Hematopoietic multipotent progenitor cell (in vitro differentiated cells): ENCODE measurements at places on chromosomes 2 and 18. TPM values are rescaled to one million over a fixed set of nuclear protein-coding genes. Genes with fewer than 3 reads are reported as not detected.

DNA sequence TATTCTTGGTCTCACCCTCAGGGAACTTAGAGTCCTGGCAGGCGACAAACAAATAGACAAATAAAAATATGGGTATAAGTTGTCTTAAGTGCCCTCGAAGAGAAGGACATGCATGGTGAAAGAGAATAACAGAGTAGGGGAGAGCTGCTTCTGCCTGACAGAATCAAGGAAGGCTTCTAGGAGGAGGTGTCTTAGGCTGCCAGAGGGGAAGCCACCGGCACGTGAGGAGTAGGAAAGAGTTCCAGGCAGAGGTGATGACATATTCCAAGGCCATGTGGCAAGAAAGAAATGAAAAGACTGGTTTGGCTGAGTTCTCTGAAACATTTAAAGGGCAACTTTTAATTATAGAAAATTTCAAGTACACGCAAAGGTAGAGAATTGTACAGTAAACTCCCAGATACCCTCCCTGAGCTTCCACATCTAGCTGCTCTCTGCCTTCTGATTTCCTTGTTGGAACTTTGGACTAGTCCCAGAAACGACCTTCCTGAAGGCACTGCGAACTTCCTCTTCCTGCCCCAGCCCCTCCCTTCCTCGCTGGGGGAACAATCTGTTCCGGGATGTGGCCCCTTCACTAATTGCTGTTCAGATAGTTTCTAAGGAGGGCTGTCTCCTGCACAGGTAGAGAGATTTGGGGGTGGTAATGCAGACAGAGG is 91.7 kb downstream of the DYSF start:
- DNase-seq: no peak

GRCh38 chr2:233832414-233832813 is 21.9 kb downstream of the HJURP start:
- DNase-seq: no peak

DNA sequence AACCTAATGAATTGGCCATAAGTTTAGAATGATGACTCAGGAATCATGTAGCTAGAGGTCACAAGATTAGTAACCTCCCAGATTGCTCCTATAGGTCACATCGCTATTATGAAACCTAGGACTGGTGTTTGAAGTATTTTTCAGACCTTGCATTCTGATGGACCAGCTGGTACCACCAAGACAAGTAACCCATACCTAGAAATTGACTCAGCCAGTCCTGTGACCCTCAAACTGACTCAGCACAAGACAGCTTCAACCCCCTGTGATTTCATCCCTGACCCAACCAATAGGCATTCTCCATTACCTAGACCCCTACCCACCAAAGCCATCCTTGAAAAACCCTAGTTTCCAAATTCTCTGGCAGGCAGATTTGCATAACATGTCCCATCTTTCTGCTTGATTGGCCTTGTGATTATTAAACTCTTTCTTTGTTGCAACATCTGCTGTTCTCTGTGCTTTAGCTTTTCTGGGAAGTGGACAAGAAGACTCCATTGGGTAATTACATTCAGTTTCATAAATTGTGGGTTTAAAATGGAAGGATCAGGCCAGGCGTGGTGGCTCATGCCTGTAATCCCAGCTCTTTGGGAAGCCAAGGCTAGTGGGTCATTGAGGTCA is 254.9 kb downstream of the IRS1 start:
- no peak for DNase-seq

DNA sequence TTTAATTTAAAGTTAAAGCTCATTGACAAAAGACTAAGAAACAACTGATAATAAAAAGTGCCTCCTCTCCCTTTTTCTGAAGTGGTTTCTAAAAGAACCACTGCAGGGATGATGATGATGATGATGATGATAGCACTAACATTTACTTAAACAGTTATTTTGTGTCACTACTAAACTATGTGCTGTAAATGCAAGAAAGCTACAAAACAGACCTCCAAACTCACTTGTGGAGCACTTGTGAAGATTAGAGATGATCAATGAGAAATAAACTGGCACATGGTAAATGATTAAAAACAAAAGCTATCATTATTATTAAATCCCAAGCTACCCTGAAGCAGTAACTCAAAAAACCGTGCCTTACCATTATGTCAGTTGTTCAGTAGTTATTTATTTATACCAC is 88.7 kb downstream of the SLC8A1 start:
- DNase-seq: no peak

DNA sequence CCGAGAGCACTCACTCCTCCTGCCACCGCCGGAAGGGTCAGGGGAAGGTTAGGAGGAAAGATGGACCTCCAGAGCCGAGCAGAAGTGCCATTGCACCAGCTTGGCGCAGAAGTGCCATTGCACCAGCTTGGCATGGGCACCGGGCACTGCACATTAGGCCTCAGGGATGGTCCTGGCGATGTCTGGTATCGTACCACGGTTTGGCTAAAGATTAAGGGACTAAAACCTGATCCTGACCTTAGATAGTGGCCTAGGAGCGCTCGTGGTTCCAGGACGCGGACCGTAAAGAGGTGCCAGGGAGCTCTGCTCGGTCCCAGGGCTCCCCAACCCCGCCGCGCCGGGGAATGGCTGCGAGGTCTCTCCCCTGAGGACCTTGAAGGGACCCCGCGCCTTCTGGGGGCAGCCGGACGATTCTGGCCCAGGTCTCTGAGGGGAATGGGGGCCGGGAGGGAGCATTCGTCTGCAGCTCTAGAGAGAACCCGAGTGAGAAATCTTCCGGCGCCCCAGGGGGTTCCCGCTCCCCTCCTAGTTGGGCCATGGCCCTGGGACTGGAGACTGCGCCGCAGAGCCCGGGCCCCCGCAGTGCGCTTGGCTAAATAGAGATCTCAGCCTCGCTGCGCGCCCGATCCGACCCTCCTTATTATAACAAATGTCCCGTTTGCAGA is 1.8 kb downstream of the PAX8 start:
- no peak for DNase-seq

- DNase-seq: no peak
Observed at GRCh38 chr2:27724905-27725701, 46.4 kb upstream of the MRPL33 start.

DNA sequence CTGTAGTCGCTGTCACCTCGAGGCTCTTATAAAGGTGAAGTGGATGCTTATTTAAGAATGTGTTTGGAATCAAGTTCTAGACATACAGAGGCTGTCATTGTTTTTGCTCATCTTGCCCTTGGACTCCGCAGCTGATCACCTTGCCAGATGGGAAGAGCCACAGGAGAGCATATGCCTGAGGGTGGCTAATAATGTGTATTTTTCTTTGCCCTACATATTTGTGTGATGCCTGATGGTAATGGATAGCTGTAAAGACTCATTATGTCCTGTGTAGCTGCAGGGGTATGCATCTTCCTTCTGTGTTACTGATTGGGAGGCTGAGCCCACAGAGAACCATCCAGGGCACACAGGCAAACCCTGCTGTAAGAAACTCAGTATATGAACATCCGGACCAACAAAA is 61.7 kb downstream of the PRKCE start:
- no peak for DNase-seq

- no peak for DNase-seq
Observed at GRCh38 chr2:156652691-156653090, 216.5 kb downstream of the GPD2 start.

- no peak for DNase-seq
Observed at GRCh38 chr18:65039578-65039977, 711.2 kb upstream of the CDH7 start.

DNA sequence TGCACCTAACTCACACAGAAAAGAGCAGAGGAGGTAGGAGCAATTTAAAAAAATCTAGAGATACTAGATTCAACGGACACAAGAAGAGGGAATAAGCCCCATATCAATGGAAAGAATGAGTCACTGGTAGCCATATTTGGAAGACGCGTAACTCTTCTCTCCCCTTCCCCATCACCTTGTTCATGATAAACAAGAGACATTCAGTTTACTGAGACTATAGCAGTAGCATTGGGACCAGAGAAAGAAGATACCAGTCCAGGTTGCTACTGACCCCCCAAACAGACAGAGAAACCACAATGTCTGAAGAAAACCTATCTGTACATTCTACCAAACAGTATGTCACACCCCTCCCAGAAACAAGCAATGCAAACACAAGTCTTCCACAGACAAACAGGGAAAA is 81.1 kb downstream of the SLC66A3 start:
- no peak for DNase-seq

DNA sequence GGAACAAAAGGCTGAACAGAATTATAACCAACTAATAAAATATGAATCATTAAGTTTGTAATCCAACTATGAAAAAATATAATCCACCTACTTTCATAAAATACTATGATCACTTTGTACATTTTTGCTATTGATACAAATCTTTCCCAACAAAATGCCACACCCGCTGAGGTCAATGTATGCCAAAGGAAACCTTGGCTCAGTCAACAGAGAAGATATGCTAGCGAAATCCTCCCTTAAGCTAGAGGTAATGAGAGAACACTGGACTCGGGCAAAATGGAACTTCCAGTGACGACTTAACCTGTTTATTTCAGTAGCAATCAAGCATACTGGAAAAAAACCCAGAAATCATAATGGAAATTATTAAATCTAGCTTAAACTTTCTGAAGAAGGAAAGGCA is 81.5 kb downstream of the NOL10 start:
- no peak for DNase-seq

DNA sequence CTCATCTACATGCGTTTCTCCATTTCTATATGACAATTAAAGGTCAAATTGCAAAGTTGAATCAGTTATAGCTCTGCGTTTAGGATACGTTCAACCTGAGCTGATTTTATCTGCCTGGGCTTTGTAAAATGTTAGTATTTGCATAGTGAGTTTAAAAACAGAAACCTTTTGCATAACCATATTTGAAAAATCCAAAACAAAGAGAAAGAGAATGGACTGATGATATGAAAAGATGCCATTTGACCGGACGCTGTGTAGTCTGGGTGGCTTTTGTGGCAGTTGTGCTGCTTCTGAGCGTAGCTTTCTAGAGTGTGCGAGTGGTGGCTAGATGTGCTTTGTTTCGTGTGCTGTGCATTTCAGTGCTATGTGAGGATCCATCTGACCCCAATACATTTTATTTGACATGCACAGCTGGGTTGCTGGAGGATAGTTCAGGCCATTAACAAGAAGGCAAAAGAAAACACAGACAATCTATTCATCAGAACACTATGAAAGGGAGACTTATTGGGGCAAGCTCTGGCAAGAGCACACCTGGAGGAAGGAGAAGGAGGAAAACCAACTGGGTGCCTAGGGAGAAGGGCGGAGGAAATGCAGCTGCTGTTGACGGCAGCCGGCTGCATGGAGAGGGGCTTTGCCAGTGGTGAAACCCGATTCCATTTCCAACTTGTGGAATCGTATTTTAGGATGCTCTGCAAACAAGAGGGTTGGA is 126.8 kb downstream of the ACOXL start:
- no peak for DNase-seq

DNA sequence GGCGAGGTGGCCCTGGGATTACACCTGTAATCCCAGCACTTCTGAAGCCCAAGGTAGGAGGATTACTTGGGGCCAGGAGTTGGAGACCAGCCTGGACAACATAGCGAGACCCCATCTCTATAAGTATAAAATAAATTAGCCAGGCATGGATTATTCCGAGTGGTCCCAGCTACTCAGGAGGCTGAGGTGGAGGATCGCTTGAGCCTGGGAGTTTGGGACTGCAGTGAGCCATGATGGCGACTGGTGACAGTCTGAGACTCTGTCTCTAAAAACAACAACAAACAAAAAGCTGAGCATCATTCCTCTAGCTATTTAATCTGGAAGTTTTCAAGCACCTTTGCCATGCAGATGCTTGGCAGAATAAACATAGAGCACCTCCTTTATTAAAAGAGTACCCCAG is 21.8 kb upstream of the FAHD2A start:
- no peak for DNase-seq

DNA sequence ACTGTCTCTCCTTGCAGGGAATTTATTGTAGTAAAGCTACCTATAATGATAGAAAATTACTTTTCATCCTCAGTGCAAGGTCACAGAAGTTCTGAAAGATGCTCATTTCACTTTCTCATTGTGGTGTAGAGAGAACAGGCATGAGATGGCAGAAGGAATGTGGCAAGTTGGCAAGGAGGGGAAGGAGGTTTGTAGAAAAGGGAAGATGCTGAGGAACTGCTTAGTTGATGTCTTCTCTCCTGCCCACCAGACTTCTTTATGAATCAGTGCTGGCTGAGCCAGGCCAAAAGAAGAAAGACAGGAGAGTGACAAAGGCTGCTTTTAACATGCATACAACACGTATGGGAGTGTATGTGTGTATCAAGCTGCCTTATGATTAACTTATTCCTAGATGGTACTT is 164.4 kb downstream of the PRPF40A start:
- no peak for DNase-seq

DNA sequence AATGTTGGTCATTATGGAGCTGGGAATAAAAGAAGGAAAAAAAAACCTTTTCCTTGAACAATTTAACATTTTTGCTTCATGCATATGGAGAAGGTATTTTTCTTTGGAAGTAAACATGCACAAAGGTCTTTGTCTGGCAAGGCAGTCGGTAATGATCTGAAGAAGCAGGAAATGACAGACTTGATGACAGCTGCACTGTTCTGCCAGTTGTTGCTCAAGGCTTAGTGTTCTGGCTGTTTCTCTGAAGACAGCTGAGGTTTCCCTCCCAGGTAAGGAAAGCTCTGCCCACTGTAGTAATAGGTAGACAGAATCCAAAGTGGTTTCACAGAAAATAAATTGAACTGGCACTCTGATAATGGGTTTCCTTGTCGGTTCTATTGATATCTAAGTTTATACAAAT is 308.4 kb upstream of the GCFC2 start:
- DNase-seq: no peak

DNA sequence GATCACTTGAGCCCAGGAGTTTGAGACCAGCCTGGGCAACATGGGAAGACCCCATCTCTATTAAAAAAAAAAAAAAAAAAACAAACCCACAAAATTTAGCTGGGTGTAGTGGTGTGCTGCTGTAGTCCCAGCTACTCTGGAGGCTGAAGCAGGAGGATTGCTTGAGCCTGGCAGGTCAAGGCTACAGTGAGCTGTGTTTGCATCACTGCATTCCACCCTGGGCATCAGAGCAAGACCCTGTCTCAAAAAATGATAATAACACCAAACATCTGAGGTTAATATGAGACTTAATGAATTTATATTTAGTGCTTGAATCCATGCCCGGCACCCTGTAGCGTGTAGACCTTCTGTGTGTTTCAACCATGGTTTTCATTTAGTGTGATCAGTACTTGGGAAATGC is 22.8 kb downstream of the CABLES1 start:
- no peak for DNase-seq

- DNase-seq: no peak
Observed at GRCh38 chr18:23568281-23569138, 17.8 kb downstream of the NPC1 start.

- peak; percentile 9 for DNase-seq
Observed at GRCh38 chr2:117470311-117471095, 344.0 kb upstream of the DDX18 start.

GRCh38 chr2:10733566-10733925 is 12.1 kb downstream of the ATP6V1C2 start:
- DNase-seq: no peak

PTPN18 gene
- total RNA-seq: 56.0 TPM

TPRKB gene
- 16.7 TPM for total RNA-seq
